ENCODE measurements at places on chromosomes 2 and 18. TPM values are rescaled to one million over a fixed set of nuclear protein-coding genes. Genes with fewer than 3 reads are reported as not detected.

DNA sequence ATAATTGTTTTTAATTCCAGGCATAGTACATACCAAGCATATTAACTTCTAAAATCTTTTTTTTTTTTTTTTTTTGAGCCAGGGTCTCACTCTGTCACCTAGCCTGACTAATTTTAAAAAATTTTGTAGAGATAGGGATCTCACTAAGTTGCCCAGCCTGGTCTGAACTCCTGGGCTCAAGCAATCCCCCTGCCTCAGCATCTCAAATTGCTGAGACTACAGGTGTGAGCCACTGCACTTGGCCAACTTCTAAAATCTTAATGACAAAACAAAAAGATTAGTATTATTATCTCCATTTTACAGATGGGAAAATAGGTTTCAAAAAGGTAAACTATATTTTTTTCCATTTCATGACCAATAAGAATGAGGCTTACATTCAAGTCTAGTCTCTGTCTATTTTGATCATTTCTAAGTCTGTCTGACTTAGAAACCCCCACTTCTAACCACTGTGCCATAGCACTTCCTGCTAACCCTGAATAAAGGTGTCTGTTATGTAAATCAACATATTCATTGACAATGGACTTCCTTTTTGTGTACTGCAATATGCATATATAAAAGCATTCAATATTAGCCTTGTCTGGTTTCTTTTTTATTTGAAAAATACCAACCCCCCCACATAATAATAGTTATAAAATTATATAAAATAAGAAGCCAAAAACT is 28.7 kb upstream of the ZEB2 start:
- DNase-seq, result no peak

DNA sequence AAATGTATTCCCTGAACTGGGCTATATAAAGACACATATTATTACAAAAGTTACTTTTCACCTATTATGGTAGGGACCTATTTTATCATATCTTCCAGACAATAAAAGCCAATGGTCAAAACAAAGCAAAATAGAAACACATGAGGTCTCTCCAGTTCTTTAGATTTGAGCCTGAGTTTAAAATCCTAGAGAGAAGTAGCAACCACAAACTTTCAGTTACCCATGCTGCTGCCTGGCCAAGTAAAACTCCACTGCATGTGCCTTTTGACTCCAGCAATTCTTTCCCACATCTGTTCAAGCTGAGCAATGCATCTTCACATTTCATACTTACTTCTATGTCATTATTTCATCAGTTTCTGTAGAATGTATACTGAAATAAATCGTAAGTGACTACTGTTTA is 405.3 kb downstream of the STK39 start:
- DNase-seq, result no peak

- DNase-seq, result no peak
These were observed 501.5 kb downstream of the BCL11A start for GRCh38 chr2:60051991-60052390.

The PIEZO2 gene
- total RNA-seq, result 0.61 TPM

GRCh38 chr18:74226156-74226555 is 65.6 kb downstream of the CYB5A start:
- DNase-seq, result no peak

GRCh38 chr18:75057169-75057960 is 151.6 kb downstream of the PTGR3 start:
- DNase-seq, result no peak

- DNase-seq, result peak; percentile 15
These were observed 261.5 kb downstream of the MYCN start for GRCh38 chr2:16201848-16202247.

Data from SK-MEL-5 (cell line).